Suppressor macrophage treated with lipopolysaccharide for 4 hours (primary cell): ENCODE measurements at places on chromosomes 13 and 19.

DNA sequence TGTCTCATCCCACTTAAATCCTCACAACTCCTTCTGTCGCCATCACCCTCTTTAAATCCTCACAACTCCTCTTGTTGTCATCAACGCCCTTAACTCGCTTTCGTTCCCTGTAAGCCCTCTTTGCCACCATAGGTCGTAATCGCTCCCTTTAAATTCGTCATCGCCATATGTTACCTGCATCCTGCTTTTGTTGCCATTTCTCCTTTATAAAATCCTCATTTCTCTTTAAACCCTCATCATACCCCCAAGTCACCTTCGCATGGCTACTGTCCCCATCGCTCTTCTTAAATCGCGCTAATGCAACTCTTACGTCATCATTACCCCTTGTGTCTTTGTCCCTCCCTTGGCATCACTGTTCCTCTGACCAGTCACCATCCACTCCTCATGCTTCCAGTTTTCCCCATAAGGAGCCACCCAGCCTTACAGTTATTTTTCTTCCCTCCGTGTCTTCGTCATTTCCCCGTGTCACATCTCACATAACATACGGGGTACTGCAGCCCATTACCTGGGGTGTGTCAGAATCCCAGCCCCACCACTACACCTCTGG lies 539 bp downstream of the PLD3 start:
- DNase-seq, result peak; percentile 57

GRCh38 chr19:18605546-18606280 lies 886 bp downstream of the CRLF1 start:
- DNase-seq, result no peak

GRCh38 chr19:15154002-15154612 lies 46.7 kb downstream of the NOTCH3 start:
- peak; percentile 61 for DNase-seq

GRCh38 chr19:47421844-47422395 lies 2.6 kb upstream of the MEIS3 start:
- no peak for DNase-seq

DNA sequence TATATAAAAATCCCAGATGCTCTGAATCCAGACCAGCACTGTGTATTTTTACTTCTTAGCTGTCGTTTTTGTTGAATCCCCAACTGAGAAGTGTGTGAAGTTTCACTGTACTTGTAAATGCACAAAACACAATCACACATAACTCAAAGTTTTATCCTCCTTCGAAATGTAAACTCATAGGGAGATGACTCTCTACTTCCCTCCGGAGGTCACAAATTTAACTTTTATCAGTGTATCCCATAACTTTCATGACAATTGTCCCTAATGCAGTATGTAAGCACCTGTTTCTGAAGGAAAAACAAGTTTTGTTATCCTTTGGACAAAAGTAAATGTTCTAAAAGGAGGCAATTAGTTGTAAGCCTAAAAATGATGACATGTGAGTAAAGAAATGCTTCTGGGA lies 665.0 kb upstream of the SLITRK6 start:
- DNase-seq, result no peak

- no peak for DNase-seq
These were observed 16.9 kb downstream of the TMPRSS9 start for GRCh38 chr19:2376784-2377519.

- DNase-seq, result no peak
These were observed 1253.0 kb downstream of the PCDH17 start for GRCh38 chr13:58884353-58885209.

DNA sequence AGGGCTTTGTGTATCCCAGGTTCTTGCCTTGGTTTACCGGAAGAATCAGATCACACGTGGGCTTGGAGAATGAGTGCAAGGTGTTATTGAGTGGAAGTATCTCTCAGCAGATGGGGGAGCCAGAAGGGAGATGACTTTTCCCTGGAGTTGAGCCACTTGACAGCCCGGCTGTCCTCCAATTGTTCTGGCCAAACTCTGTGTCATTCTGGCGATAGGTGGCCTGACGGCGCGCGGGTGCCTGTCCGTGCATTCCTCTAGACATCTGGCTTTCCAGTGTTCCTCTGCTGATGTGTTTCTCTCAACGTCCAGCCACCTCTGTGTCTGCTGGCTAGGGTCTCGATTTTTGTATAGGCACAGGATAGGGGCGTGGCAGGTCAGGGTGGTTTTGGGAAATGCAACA lies 181.9 kb downstream of the SHISA2 start:
- no peak for DNase-seq

GRCh38 chr13:29679396-29680053 lies 84.0 kb upstream of the SLC7A1 start:
- no peak for DNase-seq

GRCh38 chr13:33868343-33868994 lies 50.5 kb downstream of the RFC3 start:
- DNase-seq, result peak; percentile 2

GRCh38 chr19:33510462-33511194 lies 11.0 kb downstream of the PEPD start:
- no peak for DNase-seq

- no peak for DNase-seq
These were observed 18.5 kb upstream of the ATP12A start for GRCh38 chr13:24661713-24662112.

DNA sequence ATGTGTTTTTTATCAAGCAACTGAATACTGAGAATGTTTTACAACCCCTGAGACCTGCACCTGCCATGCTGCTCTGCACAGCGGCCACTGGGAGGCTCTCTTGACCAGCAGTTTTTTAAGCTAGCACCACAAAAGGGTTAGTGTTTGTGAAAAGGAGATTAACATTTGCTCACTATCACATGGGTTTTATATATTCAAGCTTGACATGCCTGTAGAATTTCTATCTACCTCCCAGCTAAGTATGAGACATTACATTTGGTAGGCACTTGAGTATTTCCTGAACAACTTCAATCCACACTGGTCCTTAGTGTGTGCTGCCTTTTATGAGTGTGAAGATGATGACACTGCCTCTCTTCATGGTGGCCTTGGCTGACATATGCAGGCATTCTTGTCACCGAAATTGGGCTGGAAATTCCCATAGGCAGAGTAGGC lies 1238.9 kb downstream of the UQCRFS1 start:
- no peak for DNase-seq

DNA sequence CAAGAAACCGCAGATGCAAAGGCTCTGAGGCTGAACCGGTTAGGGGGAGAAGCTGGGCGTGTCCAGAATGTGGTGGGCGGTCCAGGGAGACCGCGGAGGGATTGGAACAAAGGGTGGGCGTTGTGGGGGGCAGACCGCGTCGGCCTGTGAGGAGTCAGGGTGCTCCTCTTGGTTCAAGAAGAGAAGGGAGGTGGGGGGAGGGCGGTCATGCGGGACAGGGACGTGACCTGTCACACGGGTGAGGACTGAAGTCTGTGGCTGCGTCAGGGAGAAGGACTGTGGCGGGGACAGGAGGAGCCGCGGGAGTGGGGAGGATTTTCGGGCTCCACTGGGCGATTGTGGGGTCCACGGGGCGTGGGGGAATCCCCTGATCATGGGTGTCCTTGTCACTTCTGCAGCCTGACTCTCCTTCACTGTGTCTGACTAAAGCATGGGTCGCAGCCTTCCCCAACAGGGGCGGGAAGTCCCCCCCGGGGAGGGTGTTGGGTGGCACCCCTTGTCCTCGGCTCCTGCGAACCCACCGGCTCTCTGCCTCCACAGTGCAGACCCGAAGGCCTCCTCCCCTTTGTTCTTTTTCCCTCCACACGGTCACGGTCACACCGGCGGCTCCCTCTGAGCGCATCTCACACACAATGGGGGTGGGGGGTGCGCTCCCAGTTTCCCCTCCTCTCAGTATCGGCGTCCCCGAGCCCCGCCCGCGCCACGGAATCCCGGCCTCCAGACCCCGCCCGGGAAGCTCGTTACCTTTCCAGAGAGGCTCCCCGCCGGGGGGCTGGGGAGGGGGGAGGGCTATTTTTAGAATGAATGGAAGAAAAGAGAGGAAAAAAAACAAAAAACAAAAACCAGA lies 16.4 kb upstream of the KCNN1 start:
- DNase-seq, result peak; percentile 37

- DNase-seq, result peak; percentile 79
These were observed 977 bp downstream of the IRGQ start for GRCh38 chr19:43594710-43595604.

DNA sequence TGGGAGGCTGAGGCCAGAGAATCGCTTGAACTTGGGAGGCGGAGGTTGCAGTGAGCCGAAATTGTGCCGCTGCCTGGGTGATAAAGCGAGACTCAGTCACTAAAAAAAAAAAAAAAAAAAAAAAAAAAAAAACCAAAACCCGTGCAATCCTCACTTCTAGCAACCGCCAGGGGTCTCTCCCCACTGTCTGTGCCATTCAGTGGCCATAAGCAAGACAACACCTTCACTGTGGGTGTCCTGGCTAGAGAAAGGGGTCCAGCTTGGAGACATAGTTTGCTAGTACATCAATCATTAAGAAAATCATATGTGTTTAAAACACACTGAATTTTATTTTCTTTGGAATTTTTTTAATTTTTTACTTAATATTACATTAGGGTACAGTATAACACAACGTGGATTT lies 68.2 kb downstream of the RASL11A start:
- no peak for DNase-seq

DNA sequence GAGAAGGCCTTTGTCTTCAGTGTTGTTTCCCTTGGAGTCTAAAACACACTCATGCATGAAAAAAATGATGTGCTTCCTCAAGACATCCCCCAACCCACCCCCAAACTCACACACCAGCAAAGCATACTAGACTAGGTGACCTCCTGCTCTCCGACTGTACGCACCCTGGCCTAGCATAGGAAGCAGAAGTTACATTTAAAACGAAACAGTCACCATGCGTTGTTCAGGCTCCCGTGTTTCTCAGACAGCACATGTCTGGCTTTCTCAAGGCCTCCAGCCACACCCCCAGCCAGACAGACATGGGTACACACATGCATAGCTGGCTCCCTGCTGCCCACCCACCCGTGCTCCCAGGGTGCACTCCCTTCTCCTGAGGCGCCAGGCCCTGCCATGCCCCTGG lies 28.7 kb upstream of the C1QTNF9 start:
- DNase-seq, result peak; percentile 84

DNA sequence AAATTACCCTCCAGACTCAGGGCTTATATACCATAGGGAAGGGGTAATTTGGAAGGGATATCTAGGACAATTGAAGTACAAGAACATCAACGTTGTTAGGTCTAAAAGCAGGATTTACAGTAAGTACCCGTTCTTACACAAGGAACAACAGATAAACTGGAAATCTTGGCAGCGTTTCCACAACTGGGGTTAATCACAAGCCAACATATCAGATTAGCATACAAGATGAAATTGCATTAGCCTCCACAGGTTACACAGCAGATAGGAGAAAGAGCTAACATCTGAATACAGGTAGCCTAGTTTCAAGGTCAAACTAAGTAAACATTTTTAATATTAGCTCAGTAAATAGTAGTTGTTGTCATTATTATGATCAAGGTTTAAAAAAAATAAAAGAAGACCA lies 1214.0 kb upstream of the PCDH20 start:
- no peak for DNase-seq

DNA sequence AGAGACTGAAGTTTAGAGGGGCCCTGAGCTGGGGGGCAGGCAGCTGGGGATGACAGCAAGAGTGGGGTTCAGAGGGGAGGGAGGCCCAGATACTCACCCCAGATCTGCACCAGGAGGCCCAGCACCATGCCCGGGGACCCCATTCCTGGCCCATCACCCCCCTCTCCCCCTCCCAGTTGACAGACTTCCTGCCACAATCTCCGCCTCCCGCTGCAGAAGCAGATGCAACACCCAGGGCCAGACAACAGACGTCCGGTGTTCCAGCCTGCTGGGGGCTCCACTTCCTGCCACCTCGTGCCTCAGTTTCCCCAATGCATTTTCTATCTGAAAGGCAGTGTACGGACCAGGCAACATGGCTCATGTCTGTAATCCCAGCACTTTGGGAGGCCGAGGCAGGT lies at the start of gene TMIGD2:
TSS of gene TMIGD2 (minus strand) at position 147 of the 398 bp plus-strand sequence. CDS start at position 143, 4 bp downstream.
- no peak for DNase-seq

GRCh38 chr13:100594731-100595130 lies 6.1 kb upstream of the GGACT start:
- DNase-seq, result no peak

GRCh38 chr19:11265785-11266236 lies 3.5 kb upstream of the DOCK6 start:
- DNase-seq, result no peak

DNA sequence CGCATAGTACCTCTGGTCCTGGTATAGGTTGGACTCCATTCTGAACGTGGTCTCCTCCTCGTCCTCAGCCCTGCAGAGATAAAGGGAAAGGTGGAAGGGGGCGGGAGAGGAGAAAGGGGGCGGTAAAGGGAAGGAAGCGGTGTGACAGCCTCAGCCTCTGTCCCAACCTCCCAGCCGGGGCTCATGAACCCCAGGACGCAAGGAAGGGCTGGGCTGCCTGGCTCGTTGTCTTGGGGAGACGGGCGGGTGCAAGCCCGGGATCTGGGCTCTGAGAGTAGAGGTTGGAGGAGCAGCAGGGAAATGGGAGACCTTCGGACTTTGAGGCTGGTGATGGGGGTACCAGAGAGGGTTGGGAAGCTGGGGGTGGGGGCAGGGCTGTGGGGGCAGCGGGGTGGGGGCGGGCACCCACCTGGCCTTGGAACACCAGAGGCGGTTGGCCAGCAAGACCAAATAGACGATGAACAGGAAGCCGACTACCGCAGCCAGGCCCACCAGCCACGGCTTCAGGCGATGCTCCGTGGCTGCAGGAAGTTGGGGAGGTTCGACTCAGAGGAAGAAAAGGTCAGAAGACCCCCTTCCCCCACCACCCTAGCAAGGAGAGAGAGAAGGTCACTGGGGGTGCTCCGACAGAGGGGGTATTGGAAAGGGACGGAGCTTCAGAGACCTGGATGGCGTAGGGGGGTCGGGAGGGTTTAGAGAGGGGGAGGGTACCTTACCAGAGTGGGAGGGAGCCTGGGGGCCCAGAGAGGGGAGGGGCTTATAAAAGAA lies 1.7 kb downstream of the SMIM24 start:
- no peak for DNase-seq

DNA sequence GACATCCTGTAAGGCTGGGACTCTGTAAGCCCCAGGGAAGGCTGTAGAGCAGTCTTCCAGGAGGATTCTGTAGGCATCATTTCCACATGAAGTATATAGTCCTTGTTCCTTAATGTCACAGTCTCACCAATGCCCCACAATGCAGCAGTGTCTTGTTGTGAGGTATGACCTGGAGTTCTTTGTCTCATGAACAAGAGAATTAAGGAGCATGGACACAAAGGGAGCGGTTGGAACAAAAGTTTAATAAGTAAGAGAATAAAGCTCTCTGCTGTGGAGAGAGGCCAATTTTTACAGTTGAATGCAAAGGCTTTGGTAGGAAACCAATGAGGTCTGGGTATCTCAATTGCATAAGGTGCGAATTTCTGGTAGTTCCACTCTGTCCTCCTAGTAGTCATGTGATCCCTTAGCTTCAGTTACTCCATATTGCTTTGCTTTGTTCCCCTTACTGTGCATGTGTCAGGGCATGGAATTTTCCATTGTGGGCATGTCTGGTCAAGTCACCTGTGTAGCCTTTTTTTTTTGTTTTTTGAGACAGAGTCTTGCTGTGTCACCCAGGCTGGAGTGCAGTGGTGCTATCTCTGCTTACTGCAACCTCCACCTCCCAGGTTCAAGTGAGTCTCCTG lies 124.3 kb upstream of the TMTC4 start:
- no peak for DNase-seq
